ENCODE measurements at places on chromosomes 16 and 17. TPM values are rescaled to one million over a fixed set of nuclear protein-coding genes. Genes with fewer than 3 reads are reported as not detected.

TP53TG3F gene
- 0.22 TPM for total RNA-seq

AOC2 gene
- 0.44 TPM for total RNA-seq

NPW gene
- 1.0 TPM for total RNA-seq

MT1E gene
- 152 TPM for total RNA-seq

ZCCHC14 gene
- 12.2 TPM for total RNA-seq

KRT33A gene
- not detected for total RNA-seq

CDH5 gene
- not detected for total RNA-seq

SLC6A2 gene
- 0.43 TPM for total RNA-seq

CDK3 gene
- 0.66 TPM for total RNA-seq

PLA2G10 gene
- not detected for total RNA-seq

RAB11FIP4 gene
- total RNA-seq: 0.44 TPM

PLCG2 gene
- 0.88 TPM for total RNA-seq

RAMP2 gene
- total RNA-seq: not detected

IL34 gene
- total RNA-seq: 6.1 TPM

SRCAP gene
- 16.2 TPM for total RNA-seq

MT1X gene
- 26.0 TPM for total RNA-seq

CFAP52 gene
- total RNA-seq: not detected

DPEP1 gene
- total RNA-seq: 0.88 TPM

Data from placental pericyte (primary cell).